ENCODE measurements at places on chromosomes 7 and 10.

- DNase-seq, result no peak
These were observed 107.4 kb downstream of the LHPP start for GRCh38 chr10:124568848-124569622.

- DNase-seq, result peak; percentile 64
These were observed 16.5 kb upstream of the PLAU start for GRCh38 chr10:73894245-73894971.

- peak; percentile 38 for DNase-seq
These were observed 250.9 kb downstream of the PTEN start for GRCh38 chr10:88114368-88114767.

DNA sequence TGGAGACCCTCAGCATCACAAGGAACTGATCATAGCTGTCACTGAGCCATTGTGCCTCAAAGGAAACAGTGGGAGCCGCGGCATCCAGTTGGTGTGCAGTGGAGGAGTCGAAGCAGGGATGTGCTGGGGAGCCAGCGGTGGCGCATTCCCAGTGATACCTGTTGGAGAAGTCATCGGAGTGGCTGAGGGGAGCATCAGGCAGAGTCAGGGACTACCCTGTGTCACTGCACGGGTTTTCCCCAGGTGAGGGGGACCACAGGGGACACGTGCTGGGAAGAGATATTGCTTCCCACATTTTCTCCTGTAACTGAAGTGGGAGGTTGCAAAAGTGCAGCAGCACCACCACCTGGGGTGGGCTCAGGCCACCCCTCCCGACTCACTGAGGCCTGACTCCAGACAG, 57.7 kb downstream of the PKD1L1 start:
- no peak for DNase-seq

DNA sequence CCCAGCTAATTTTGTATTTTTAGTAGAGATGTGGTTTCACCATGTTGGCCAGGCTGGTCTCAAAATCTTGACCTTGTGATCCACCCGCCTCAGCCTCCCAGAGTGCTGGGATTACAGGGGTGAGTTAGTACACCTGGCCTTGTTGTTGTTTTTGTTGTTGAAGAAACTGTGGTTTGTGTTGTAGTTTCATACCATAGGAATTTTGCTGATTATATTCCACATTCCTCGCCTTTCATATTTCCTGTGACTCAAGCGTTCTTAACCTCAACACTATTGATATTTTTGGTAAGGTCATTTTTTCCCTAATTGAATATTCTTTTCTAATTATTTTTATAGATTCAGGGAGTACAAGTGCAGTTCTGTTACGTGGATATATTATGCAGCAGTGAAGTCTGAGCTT, 16.7 kb downstream of the LIPF start:
- no peak for DNase-seq

DNA sequence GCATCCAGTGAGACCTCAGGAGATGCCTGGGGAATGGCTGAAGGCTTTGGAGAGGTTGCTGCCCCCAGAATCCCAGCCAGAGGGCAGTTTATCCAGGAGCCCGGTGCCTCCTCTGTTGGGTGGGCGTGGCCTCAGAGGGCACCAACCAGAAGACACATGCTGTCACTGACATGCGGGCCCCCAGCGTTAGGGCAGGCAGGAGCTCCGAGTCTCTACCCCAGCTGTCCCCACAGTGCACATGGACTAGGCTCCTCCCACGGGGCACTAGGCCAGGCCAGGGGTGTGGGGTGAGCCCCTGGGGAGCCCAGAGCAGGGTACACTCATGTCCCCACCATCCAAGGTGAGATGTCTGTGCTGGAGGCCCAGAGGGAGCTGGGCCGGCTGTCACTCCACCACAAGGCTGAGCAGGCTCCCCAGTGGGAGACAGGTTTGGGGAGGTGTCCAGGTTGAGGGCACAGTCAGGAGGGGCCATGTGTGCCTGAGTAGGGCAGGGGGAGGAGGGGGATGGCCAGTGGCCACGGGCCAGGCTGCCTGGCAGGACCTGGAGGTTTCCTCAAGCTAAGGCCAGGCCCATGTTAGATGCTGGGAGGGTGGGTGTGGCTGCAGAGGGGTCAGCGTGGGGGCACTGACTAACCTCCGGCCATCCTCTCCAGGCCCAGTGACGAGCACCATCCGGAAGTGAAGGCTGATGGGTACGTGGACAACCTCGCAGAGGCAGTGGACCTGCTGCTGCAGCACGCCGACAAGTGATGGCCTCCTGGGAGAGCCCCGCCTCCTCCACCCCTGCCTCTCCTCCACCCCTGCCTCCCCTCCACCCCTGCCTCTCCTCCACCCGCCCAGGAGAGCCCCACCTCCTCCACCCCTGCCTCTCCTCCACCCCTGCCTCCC, 131.3 kb downstream of the FAM53B start:
- no peak for DNase-seq

DNA sequence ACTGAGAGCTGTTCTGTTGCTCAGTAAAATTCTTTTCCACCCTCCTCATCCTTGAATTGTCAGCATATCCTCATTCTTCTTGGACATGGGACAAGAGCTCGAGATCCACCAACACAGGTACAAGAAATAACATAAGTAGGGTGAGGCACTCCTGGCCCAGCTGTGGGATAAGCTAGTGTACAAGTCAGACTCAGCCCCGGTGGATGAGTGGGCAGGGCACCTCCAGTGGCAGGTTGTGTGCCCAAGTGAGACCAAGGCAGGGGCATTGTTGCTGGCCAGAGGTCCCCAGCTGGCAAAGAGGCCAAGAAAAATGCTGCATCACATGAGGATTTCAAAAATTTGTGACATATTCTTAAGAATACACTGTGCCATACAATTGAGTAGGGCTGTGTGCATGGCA, 402.0 kb upstream of the ZWINT start:
- no peak for DNase-seq

GRCh38 chr7:31783221-31783620, 96.2 kb downstream of the PPP1R17 start:
- DNase-seq, result no peak

GRCh38 chr10:45075826-45076380, 75.2 kb downstream of the ZNF22 start:
- no peak for DNase-seq

- DNase-seq, result no peak
These were observed 41.4 kb downstream of the FBXW4 start for GRCh38 chr10:101653536-101653935.

- no peak for DNase-seq
These were observed 227.2 kb downstream of the NSUN6 start for GRCh38 chr10:18424200-18424599.

GRCh38 chr7:150847536-150847935, 4.8 kb upstream of the AOC1 start:
- DNase-seq, result no peak

GRCh38 chr10:92822060-92822634, 26.2 kb upstream of the EXOC6 start:
- peak; percentile 80 for DNase-seq

GRCh38 chr10:84820120-84820519, 491.7 kb downstream of the CCSER2 start:
- DNase-seq, result no peak

GRCh38 chr7:73703757-73704639, 15.5 kb downstream of the STX1A start:
- DNase-seq, result peak; percentile 70

DNA sequence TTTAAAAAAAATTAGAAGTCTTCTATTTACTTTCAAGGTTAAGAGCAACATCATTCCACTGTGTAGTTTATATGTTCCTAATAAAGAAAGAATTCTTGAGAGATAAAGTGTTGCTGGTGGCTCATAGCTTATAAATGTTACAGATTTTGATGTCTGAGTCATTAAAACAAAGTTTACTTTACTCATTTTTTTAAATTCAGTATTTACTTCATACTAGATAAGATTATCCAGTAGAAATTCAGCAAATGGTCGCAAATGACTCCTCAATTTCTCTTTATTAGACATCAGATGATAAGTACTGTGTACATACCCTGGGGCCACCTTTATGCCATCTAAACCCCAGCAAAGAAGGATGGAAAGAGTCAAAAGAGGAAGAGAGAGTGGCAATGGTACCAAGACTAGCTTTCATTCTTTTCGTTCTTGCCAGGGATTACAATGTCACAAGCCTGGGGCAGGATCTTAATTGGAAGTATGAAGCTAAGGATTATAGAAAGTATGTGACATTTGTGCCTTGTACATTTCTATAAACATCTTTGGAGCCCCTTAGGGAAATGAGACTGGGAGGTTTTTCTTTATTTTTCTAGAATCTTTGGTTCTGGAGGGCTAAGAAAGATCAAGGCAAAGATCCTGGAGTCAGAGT, 206.1 kb downstream of the CHRM2 start:
- peak; percentile 27 for DNase-seq

- DNase-seq, result peak; percentile 56
These were observed 24.0 kb downstream of the COL26A1 start for GRCh38 chr7:101386558-101387231.

DNA sequence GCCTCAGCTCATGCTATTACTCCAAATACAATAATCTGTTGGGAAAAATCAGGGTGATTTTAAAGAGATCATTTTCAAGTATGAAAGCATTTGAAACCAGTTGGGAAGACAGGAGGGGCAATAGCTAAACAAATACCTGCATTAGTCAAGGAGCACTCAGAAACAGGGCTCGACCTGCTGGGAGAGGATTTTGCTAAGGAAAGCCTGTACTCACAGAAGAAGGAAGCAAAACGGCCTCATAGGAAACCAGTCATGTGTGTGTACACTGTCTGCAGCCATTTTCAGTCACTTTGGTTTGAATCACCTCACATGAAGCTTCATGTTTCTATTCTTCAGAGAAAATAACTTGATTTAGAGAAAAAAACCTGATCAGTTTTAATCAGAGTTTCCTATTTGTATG, 38.6 kb downstream of the FZD1 start:
- no peak for DNase-seq

- no peak for DNase-seq
These were observed 122.5 kb upstream of the ANKRD1 start for GRCh38 chr10:91043173-91043910.

- no peak for DNase-seq
These were observed 1034.7 kb upstream of the GHITM start for GRCh38 chr10:83104616-83105015.

DNA sequence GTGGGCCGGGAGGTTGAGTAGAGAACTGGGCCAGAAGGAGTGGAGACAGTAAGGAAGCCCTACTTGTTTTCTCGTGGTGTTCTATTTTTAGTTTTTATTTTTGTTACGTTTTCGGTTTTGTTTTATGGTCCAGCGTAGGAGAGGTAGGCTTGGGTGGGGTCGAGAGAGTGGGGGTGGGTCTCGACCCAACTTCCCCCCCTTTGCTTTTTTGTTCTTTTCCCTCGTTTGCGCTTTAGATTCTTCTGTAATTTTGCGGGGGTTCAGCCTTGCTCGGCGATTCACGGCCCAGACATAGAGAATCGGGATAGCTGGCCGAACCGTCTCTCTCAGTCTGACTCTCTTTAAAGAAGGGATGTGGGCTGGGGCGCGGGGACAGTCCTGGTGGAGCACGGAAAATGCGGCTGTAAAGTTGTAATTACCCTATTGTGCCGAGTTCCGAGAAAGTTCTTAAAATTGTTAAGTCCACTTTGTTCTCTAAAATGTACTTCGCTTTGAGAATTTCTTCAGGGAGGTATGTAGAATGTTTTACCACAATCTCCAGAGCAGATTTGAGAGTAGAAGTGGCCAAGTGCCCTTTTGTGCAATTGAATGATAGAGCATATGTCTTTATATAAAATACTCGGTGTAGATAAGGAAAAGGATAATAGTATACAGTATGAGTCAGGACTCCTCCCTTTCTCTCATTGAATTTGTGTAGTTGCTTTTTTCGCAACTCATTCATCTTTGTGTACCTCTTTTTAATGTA, 816 bp downstream of the DMTF1 start:
- peak; percentile 10 for DNase-seq

GRCh38 chr7:87173471-87173870, 21.2 kb downstream of the DMTF1 start:
- no peak for DNase-seq

- DNase-seq, result peak; percentile 10
These were observed 23.6 kb downstream of the FKBP6 start for GRCh38 chr7:73351447-73352167.

DNA sequence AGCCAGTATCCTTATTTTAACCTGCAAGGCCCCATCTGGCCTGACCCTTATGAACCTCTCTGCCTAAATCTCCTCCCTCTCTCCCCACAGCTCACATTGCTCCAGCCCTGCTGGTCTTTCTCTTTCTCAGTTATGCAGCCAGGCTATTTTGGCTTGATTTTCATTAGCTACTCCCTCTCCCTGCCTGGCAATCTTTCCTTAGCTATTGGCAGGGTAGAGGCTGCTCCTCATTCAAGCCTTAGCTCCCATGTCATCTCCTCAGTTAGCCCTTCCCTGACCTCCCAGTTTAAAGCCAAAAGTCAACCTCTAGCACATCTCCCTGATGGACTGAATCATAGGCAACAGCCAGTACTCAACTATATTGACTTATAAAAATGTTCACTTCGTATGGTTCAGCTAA, 214.4 kb upstream of the CELF2 start:
- peak; percentile 35 for DNase-seq

DNA sequence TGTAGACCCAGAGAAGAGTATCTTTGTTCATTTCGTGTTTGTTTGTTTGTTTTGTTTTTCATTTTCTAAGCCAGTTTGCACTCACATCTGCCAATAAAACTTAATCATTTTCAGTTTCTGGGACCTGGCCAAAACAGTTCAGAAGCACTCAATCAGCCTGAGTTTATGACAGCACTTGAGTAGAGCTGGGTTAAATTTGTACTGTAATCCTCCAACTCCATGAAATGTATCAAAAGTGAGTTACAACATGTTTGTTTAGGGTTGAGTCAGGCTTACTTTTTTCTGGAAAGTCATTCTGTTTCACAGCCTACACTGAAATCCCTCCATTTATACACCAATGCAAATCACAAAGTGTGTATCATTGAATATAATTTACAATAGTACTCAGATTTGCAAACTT, 91.9 kb downstream of the ZWINT start:
- no peak for DNase-seq

DNA sequence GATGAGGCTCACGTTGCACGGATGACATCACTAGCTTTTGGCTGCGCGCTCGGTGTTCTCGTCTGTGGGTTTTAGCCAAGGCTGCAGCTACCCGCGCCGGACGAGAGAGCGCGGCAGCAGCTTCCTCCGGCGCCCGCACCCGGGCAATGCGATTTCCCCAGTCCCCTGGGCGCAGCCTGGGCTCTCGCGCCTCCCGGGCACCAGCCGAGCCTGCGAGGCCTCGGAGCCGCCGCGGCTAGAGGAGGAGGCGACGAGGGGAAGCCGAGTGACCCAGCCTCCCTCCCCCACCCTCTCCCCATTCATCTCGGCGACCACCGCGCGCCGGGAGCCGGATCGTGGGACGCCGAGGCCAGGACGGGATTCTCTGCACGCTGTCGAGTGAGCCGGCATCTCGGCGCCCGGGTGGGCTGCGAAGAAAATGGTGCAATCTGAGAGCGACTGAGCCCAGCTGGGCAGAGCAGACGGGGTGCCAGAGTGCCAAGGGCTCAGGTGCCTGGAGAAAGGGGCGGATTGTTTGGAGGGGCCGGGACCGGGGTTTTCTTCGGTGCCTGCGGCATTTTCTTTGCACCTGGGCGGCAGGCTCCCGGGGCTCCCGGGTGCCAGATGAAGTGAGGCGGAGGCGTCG, 1.2 kb upstream of the TMEM178B start:
- DNase-seq, result peak; percentile 44
